Activated T-cell treated with anti-CD3 and anti-CD28 coated beads for 4 hours (primary cell): ENCODE measurements at places on chromosomes 4 and X.

DNA sequence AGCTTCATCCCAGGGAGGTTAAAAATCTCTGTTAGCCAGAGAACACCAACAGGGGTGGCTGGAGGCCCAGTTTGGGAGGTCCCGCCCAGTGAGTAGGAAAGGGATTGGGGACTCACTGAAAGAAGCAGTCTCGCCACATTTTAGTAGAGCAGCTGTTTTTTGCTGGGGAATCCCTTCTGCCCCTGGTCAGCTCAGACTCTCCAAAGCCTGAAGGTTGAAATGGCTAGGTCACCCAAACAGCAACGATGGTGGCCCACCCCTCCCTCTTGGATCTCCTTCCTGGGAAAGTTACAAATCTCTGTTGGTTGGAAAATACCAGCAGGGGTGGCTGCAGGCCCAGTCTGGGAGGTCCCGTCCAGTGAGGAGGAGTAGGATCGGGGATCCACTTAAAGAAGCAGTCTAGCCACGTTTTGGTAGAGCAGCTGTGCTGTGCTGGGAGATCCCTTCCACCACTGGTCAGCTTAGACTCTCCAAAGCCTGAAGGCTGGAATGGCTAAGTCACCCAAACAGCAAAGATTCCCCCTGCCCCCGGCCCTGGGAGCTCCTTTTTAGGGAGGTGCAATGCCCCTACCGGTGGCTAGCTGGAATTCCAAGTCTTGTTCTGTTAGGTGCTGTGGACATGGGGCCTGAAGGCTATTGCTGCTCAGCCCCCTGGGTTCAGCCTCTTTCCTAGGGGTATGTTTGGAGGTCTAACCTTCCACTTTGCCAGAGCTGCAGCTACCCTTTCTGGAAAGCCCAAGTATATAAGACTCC lies 40.0 kb upstream of the TEX13A start:
- no peak for DNase-seq

DNA sequence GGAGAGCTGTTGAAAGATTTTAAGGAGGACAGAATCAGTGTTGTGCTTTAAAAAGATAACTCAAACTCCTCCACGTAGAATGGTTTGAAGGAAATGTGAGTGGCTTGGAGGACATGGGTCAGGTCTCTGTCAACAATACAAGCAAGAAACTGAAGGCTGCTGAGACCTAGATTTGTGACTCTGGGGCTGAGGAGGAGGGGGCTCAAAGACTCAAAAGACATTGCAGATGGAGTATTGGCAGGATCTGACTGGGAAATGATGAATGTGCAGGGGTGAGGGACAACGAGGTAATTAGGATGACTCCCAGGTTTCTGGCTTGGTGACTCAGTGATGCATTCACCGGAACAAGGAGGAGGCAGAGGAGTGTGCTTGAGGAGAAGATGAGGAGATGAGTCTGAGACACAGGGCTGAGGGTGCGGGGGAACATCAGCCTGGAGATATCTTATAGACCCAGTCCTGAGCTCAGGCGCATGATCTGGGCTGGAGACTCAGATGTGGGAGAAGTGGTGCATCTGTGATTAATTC lies 3.3 kb upstream of the RPS4X start:
- no peak for DNase-seq

DNA sequence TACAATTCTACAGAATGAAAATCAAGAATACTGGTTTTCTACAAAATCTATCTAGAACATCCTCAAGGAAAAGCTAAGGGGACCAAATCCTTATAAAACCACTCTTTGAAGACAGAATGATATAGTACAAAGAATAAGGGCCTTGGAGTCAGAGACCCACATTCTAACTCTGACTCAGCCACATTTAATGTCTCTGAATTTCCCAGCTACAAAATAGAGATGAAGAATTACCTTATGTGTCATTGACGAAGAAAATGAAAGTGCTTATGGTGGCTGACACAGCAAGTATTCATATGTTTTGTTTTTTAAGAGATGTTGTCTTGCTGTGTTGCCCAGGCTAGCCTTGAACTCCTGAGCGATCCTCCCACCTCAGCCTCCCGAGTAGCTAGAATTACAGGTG lies 35.9 kb upstream of the CXorf38 start:
- DNase-seq = no peak

GRCh38 chr4:128942607-128943006 lies 133.1 kb downstream of the JADE1 start:
- DNase-seq = no peak

- no peak for DNase-seq
Measured at GRCh38 chr4:156169011-156169410, 215.3 kb upstream of the CTSO start.

DNA sequence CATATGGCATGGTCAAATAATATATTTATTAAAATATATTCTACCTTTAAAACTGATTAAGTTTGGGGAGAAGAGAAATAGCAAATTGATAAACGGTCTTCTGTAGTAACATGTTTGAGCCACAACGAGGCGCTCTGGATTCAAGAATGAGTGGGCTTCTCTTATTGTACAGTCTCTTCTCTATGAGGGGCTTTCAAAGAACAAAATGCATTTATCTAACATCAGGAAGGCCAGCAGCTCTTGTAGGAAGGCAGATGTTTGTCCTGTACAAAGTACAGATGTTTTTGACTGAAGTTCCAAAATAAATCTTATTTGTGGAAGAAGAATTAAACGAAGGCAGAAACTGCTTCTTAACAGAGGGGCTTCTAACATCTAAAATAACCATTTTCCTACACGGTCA lies 153.6 kb downstream of the RASL11B start:
- DNase-seq = no peak

GRCh38 chr4:132297346-132297745 lies 851.7 kb upstream of the PCDH10 start:
- DNase-seq = no peak

GRCh38 chr4:161419822-161420221 lies 744.0 kb downstream of the FSTL5 start:
- DNase-seq = no peak

DNA sequence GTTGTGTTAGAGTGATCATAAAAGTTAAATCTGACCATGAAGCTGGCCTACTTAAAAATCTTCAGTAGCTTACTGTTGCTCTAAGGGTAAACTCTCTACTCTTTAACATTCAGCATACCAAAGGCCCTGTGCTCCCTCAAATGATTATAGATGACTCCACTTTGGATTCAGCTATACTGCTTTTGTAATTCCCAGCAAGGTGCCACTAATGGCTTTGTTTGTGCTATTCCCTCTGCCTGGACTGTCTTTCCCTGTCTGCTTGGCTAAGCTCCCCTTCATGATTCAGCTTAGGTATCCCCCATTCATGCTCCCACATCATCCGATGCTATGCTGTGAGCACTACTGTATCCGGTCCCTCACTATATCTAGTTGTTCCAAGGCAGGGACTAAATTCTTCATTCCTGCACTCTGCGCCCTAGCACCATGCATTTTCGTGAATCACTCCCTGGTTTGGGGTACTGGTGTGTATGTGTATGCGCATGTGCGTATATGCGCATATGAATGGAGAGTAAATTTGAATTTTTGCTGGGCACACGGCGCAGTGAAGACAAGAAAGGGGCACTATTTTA lies 453 bp upstream of the PBDC1 start:
- DNase-seq = no peak

GRCh38 chr4:189084671-189085070 lies 856.0 kb upstream of the FRG1 start:
- DNase-seq = no peak

DNA sequence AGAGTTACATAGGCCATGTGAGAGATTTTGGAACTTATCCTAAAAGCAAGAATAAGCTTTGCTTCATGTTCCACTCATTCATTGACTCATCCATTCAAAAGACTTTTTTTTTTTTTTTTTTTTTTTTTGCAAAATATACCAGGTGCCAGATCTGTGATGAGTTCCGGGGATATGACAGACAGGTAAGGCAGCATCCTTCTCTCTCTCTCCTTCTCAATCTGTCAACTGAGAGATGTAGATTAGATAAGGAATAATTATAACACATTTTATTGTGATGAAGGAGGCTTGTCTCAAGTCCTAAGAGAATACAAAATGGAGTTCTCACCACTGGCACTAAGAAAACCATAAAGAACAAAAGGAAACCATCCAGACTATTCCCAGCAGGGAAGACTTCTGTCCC lies 190.2 kb upstream of the CPEB2 start:
- DNase-seq = no peak

- no peak for DNase-seq
Measured at GRCh38 chr4:140483445-140483844, 14.6 kb downstream of the MGAT4D start.

GRCh38 chrX:47563801-47564315 lies 2.9 kb downstream of the ARAF start:
- DNase-seq = no peak

DNA sequence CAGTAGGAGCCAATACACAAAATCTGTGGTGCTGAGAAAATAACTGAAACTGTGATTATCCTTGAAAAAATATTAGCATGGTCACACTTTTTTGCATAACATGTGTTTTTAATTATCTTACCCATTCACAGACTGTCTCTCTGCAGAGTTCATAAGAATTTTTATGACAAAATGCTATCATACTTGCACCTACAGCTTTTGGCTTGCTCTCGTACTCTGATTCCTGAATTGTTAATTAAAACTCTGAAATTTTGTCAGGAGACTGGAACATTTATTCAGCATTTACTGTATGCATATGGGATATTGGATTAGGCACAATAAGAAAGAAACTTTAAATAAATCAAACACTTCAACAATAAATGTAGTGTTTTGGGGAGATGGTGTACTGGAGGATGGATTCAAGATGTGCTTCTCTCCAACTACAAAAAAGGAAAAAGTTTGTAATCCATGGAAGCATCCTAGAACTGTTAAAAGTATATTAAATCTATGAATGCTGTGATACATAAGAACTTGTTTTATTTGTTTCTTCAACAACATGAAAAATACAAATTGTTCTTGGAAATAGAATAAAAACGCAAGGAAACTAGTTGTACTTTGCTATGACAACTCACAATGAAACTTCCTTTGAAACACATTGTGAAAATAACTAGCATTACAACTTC lies 260.5 kb downstream of the SPATA18 start:
- DNase-seq = no peak

DNA sequence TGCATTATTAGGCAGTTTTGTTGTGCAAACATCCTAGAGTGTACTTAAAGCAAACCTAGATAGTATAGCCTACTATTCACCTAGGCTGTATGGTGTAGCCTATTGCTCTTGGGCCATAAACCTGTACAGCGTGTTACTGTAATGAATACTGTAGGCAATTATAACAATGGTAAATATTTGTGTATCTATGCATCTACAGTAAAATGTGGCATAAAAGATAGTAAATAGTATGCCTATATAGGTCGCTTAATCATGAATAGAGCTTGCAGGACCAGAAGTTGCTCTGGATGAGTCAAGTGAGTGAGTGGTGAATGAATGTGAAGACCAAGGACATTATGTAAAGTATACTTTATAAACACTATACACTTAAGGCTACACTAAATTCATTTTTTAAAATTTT lies 16.6 kb downstream of the USO1 start:
- DNase-seq = no peak

DNA sequence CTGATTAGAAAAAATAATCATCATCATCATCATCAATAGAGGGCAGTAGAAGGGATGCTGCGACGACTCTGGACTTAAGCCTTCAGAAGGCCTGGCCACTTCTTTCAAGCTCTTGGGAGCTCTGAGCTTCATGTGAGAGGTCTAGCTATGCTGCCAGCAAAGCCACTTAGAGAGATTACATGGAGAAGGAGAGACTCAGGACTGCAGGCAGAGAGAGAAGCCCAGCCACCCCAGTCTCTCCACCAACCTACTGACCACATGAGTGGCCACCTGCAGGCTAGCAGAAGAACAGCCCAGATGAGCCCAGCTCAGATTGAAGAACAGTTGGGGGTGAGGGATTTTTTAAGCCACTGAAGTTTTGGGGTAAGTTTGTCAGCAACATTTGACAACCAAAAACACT lies 17.1 kb upstream of the TMEM150C start:
- DNase-seq = no peak

DNA sequence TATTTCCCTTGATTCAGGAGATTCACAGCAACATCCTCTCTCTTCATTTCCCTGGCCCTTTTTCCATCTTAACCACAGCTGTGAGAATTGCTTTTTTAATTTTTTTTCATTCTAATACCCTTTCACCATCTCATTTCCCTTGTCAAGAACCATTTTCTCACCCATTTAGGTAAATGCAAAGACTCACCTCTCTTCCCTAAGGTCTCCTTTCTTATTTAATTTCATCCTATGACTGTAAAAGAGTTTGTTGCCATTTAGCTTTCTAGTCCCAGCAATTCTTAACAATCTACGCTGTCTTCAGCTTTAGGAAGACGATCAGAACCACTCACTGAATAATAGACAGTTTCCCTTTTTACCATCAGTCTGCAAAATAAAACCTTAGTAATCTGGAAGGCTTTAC lies 241.1 kb upstream of the ETNPPL start:
- no peak for DNase-seq

DNA sequence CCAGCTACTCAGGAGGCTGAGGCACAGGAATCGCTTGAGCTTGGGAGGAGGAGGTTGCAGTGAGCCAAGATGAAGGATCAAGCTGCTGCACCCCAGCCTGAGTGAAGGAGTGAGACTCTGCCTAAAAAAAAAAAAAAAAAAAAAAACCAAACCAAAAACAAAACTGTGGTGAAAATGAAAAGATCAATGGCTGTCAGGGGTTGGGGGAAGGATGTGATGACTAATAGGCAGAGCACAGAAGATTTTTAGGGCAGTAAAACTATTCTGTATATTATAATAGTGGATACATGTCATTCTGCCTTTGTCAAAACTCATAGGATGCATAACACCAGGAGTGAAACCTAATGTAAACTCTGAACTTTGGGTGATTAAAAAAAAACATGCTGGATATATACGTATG lies 69.9 kb upstream of the ELOVL6 start:
- no peak for DNase-seq

GRCh38 chr4:150061086-150061776 lies 17.0 kb upstream of the DCLK2 start:
- DNase-seq = no peak

GRCh38 chrX:70754169-70754848 lies 154.2 kb downstream of the TEX11 start:
- DNase-seq = no peak

- no peak for DNase-seq
Measured at GRCh38 chr4:91909963-91910362, 393.8 kb upstream of the GRID2 start.

DNA sequence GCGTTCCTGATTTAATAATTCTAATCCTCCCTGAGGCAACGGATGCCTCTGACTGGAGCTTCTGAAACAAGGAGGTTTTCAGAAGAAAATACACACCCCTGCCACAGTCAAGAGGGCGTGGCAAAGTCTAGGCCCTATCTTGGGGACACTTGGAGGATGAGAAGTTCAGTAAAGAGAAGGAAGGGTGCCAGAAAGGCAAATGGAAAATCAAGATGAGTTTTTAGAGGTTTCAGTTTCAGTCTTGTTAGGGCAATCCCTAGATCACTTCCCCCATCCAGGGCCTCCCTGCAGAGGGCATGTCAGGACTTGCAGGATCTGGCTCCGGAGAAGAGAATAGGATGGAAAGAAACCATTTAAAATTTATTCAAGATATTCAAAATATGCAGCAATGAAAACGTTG lies 28.5 kb upstream of the FGF2 start:
- DNase-seq = no peak

DNA sequence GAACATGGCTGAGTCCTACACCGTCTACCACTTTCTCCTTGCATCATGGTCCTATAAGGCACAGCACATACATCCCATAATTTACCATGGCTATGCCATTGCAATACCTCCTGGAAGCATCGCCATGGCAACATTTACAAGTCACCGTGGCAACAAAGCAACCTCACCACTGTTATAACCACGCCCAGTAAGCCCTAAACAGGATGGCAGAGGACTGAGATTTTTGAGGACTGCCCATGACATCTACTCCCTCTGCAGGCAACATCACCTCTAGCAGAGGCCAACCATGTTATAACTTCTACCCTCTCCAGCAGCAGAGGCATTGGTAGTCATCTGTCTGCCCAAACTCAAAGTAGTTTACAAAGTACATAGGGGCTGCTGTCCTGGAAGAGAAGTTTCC lies 29.7 kb downstream of the BCOR start:
- DNase-seq = no peak
